ENCODE measurements at places on chromosomes 11 and 22. TPM values are rescaled to one million over a fixed set of nuclear protein-coding genes. Genes with fewer than 3 reads are reported as not detected.

The OR10S1 gene
- polyA plus RNA-seq = not detected

The TIMP3 gene
- 34.4 TPM for polyA plus RNA-seq

The KCNJ5 gene
- polyA plus RNA-seq = 0.31 TPM

The DAGLA gene
- polyA plus RNA-seq = 0.63 TPM

The OR52A1 gene
- polyA plus RNA-seq = not detected

GRCh38 chr11:26229257-26229656 is 102.7 kb upstream of the ANO3 start:
- H3K27me3 ChIP-seq = no peaks in the 10 kb centered on the region
- no peaks in the 10 kb centered on the region for H3K36me3 ChIP-seq
- no peak overlapping the region for H3K27ac ChIP-seq

DNA sequence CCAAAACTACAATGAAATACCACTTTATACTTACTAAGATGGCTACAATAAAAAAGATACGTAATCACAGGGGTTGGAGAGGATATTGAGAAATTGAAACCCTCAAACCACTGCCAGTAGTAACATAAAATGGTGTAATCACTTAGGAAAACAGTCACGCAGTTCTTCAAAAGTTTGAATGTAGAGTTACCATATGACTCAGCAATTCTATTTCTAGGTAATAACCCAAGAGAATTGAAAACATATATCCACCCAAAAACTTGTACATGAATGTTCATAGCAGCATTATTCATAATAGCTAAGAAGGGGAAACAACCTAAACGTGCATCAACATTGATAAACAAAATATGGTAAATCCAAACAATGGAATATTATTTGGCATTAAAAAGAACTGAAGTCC is 24.4 kb upstream of the PSMA1 start:
- no peak for DNase-seq
- no peak overlapping the region for H3K27ac ChIP-seq
- H3K27me3 ChIP-seq = no peaks in the 10 kb centered on the region
- H3K36me3 ChIP-seq = no peaks in the 10 kb centered on the region
- H3K4me1 ChIP-seq = no peaks in the 10 kb centered on the region

GRCh38 chr22:23547818-23548500 is 32.1 kb downstream of the IGLL1 start:
- DNase-seq = peak; percentile 6
- no peaks in the 10 kb centered on the region for H3K36me3 ChIP-seq
- H3K27ac ChIP-seq = no peak overlapping the region
- no peaks in the 10 kb centered on the region for H3K27me3 ChIP-seq
- no peaks in the 10 kb centered on the region for H3K4me1 ChIP-seq

- no peak overlapping the region for H3K27ac ChIP-seq
- no peak overlapping the region for H3K4me3 ChIP-seq
Observed at GRCh38 chr11:16741473-16741872, 3.0 kb downstream of the C11orf58 start.

DNA sequence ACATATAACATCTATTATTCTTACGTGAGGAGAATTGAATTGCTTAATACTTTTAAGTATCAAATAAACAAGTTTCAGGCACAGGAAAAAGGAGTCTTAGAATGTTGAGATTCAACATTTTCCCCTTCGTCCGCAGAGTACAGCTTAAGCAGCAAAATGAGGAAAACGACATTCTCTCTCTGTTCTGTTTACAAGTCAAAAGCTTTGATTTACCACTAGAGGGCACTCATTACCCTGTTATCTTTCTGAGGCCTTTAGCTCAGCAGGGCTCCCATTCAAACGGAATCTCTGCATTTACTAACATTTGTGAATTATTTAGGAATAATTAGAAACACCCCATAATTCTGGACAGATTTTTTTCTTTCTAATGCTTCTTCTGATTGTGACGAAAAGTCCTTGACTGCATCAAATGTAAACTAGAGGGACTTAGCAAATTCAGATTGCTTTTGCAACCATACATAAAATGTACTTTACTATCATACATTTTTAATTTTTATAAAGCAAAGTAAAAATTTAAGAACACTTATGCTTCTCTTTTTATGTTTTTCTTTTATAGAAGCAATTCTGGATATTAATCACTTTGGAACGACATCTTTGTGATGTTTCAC is 75.0 kb downstream of the JRKL start:
- no peak overlapping the region for H3K27ac ChIP-seq
- no peaks in the 10 kb centered on the region for H3K36me3 ChIP-seq
- no peak for DNase-seq
- H3K27me3 ChIP-seq = no peaks in the 10 kb centered on the region
- no peak overlapping the region for H3K4me3 ChIP-seq
- no peaks in the 10 kb centered on the region for H3K4me1 ChIP-seq

DNA sequence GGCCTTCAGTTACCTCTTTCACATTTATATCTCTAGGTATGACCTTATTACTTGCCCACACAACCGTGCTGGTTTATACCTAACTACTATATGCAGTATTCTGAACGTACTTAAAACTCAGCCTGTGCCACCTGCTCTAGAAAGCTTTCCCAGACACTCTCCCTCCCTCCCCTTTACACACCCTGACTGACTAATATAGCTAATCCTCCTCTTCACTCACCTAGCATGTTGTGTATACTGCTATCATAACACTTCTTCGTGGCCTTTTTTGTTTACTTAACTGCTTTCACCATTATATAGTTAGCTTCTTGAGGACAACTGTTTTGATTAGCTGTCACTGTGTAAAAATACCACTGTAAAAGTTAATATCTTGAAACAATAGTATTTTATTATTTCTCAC is 23.5 kb downstream of the RNF214 start:
- no peak overlapping the region for H3K27ac ChIP-seq
- DNase-seq = no peak
- H3K27me3 ChIP-seq = no peaks in the 10 kb centered on the region
- H3K36me3 ChIP-seq = peaks cover 1% of the 10 kb centered on the region
- no peaks in the 10 kb centered on the region for H3K4me1 ChIP-seq
- H3K4me3 ChIP-seq = no peak overlapping the region

DNA sequence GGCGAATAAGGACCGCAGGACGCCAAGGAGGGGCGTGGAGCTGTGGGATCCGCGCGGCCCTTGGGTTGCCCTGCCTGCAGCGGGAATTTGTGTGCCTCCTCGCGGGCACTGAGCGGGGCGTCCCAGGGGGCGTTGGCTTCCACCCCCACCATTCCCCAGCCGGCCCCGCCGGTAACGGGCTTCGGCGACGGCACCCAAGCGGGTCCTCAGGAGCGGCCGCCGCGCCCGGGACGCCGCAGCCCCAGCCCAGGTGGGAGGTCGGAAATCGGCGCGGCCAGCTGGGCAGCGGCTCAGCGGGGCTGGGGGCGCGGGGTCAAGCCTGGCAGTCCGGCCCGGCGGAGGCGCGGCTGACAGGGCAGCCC is 320 bp downstream of the CLTCL1 start:
- H3K4me3 ChIP-seq = peak overlapping the region; percentile 97
- no peaks in the 10 kb centered on the region for H3K27me3 ChIP-seq
- H3K36me3 ChIP-seq = no peaks in the 10 kb centered on the region
- no peaks in the 10 kb centered on the region for H3K4me1 ChIP-seq
- DNase-seq = peak; percentile 85

DNA sequence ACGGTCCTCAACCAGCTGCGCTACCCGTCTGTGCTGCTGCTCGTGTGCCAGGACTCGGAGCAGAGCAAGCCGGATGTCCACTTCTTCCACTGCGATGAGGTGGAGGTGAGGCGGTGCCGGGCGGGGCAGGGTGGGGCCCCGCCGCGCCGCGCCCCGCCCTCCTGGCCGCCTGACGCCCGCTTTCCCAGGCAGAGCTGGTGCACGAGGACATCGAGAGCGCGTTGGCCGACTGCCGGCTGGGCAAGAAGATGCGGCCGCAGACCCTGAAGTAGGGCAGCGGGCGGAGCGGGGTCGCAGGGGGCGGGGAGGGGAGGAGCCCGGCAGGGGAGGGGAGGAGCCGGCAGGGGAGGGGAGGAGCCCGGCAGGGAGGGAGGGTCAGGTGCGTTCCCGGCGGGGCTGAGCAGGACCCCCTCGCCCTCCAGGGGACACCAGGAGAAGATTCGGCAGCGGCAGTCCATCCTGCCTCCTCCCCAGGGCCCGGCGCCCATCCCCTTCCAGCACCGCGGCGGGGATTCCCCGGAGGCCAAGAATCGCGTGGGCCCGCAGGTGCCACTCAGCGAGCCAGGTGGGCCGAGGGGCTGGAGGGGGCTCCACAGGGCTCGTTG is 14.7 kb downstream of the EPS8L2 start:
- H3K4me3 ChIP-seq = no peak overlapping the region
- H3K4me1 ChIP-seq = no peaks in the 10 kb centered on the region
- no peak overlapping the region for H3K27ac ChIP-seq
- peak; percentile 48 for DNase-seq

GRCh38 chr22:34973016-34973415 is 92.9 kb upstream of the ISX start:
- H3K27me3 ChIP-seq = no peaks in the 10 kb centered on the region
- H3K36me3 ChIP-seq = no peaks in the 10 kb centered on the region
- no peak overlapping the region for H3K4me3 ChIP-seq
- H3K27ac ChIP-seq = no peak overlapping the region

- H3K27me3 ChIP-seq = no peaks in the 10 kb centered on the region
- H3K36me3 ChIP-seq = no peaks in the 10 kb centered on the region
- no peak for DNase-seq
- H3K4me1 ChIP-seq = no peaks in the 10 kb centered on the region
- no peak overlapping the region for H3K27ac ChIP-seq
Observed at GRCh38 chr11:44275961-44276550, 33.9 kb downstream of the ALX4 start.

- no peaks in the 10 kb centered on the region for H3K36me3 ChIP-seq
- DNase-seq = no peak
- no peak overlapping the region for H3K27ac ChIP-seq
- no peak overlapping the region for H3K4me3 ChIP-seq
- no peaks in the 10 kb centered on the region for H3K27me3 ChIP-seq
- H3K4me1 ChIP-seq = no peaks in the 10 kb centered on the region
Observed at GRCh38 chr11:121554552-121554951, 101.8 kb upstream of the SORL1-AS1 start.

GRCh38 chr11:111726301-111726713 is 39.9 kb downstream of the PPP2R1B start:
- H3K27me3 ChIP-seq = no peaks in the 10 kb centered on the region
- peaks cover 6% of the 10 kb centered on the region for H3K36me3 ChIP-seq
- no peak for DNase-seq
- no peaks in the 10 kb centered on the region for H3K4me1 ChIP-seq
- no peak overlapping the region for H3K27ac ChIP-seq

DNA sequence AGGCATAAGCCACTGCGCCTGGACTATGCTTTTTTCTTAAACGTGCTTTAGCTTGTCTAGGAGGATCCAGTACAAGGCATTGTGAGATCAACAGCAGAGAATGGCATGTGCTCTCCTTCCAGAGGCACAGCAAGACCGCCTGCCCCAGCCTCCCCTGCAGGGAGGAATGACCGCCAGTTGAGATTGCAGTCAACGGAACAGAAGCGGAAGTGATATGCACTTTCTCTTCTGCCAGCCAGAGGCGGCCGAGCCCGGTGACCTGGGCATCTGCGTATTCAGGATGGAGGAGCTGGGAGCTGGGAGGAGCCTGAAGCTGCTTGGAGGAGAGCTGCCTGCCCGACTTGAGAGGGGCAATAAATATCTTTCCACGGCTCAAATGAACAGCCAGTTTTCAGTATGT is 243.0 kb downstream of the CTTN start:
- H3K27me3 ChIP-seq = no peaks in the 10 kb centered on the region
- H3K4me1 ChIP-seq = no peaks in the 10 kb centered on the region
- H3K27ac ChIP-seq = no peak overlapping the region
- no peak for DNase-seq
- no peaks in the 10 kb centered on the region for H3K36me3 ChIP-seq

GRCh38 chr11:39990421-39990831 is 1469.0 kb downstream of the LRRC4C start:
- H3K4me3 ChIP-seq = no peak overlapping the region
- no peaks in the 10 kb centered on the region for H3K27me3 ChIP-seq
- DNase-seq = no peak
- H3K27ac ChIP-seq = no peak overlapping the region
- H3K36me3 ChIP-seq = no peaks in the 10 kb centered on the region

GRCh38 chr22:32596471-32596870 is 121.9 kb downstream of the FBXO7 start:
- H3K4me1 ChIP-seq = no peaks in the 10 kb centered on the region
- DNase-seq = no peak
- no peaks in the 10 kb centered on the region for H3K36me3 ChIP-seq
- no peak overlapping the region for H3K27ac ChIP-seq
- H3K4me3 ChIP-seq = no peak overlapping the region

- H3K4me3 ChIP-seq = no peak overlapping the region
- H3K4me1 ChIP-seq = no peaks in the 10 kb centered on the region
- no peaks in the 10 kb centered on the region for H3K36me3 ChIP-seq
- no peak for DNase-seq
Observed at GRCh38 chr22:45692549-45692948, 20.9 kb downstream of the ATXN10 start.

DNA sequence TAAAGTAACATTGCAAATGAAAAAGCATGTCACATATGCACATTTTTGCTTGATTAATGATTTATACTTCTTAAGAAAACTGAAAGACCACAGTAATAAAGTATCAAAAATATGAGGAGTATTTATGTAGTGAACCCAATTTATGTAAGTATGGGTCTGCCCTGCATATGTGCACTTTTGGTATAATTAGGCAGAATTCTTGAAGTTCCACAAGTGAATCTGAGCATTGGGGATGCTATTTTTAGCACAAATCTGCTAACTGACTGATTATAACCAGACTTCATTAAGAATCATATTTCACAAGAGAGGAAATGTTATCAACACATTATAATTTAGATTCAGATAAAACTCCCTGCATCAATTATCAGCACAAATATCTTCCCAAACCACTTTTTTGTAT is 407.1 kb upstream of the LRRC4C start:
- H3K27ac ChIP-seq = no peak overlapping the region
- no peaks in the 10 kb centered on the region for H3K27me3 ChIP-seq
- H3K4me1 ChIP-seq = no peaks in the 10 kb centered on the region
- no peak overlapping the region for H3K4me3 ChIP-seq

DNA sequence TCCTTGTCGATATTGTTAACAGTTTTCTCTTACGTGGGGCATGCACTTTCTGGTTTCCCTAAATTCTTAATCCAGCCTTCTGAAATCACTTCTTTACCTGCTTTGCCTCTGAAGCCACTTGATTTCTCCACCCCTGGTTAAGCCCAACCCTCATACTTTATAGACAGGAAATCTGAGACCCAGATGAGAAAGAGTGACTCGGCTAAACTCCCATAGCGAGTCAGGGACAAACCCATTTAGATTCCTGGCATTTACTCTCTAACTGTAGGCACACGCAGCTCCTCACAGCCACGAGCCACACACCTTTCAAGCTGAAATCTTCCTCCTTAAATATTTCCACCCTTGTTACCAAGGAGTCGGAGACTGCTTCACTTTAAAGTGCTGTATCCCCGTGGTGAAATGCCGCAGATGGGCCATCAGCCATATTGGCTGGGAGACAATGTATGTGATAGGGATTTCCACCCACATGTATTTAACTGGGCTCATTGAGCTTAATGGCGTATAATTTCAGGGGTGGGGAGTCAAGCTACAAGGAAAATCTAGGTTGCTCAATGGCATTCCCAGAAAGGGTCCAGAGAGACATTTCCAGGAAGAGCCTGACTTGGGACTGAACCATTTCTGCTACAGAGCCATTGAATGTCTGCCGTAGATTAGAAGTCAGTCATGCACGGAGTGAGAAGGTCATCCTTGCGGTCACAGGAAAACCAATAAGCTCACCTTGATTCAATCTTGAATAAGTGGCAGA is 49.9 kb upstream of the GRK3 start:
- H3K27ac ChIP-seq = no peak overlapping the region
- H3K4me3 ChIP-seq = no peak overlapping the region
- no peaks in the 10 kb centered on the region for H3K27me3 ChIP-seq
- peaks cover 3% of the 10 kb centered on the region for H3K36me3 ChIP-seq
- no peak for DNase-seq
- H3K4me1 ChIP-seq = no peaks in the 10 kb centered on the region
